AML-193 (cell line): ENCODE measurements at places on chromosomes 12 and 14.

DNA sequence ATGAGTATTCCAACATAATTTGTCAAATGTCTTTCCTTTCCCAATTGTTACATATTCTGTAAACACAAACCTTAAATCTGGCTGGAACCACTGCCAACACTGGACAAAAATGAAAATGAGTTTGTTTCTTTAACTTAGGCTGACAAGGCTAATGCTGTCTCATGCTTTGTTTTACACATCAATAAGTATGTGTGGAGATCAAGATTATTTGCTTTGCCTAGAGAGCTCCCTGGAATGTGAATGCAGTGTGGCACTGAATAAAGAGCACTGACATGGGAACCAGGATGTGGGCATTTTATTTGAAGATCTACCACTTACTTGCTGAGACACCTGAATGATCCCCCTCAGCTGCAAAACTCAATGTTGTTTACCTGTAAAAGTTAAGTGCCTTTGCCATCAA is 61.7 kb downstream of the RALGAPA1 start:
- DNase-seq: no peak

DNA sequence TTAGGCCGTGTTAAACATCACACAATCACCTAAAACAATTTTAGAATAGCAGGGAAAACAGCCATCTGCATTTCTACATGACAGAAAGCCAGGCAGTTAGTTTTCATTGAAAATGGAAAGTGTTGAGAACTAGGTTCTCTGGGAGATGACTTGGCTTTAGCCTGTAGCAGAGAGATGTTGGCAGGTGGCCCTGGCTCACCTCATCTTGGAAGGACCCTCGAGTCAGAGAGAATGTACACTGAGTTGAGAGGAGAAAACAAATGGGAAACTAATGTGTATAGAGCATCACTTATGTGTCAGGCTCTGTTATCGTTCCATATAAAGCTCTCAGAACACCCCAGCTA is 51.9 kb downstream of the SUSD6 start:
- no peak for DNase-seq

- DNase-seq: no peak
Measured at GRCh38 chr12:75837700-75838099, 193.9 kb downstream of the PHLDA1 start.

DNA sequence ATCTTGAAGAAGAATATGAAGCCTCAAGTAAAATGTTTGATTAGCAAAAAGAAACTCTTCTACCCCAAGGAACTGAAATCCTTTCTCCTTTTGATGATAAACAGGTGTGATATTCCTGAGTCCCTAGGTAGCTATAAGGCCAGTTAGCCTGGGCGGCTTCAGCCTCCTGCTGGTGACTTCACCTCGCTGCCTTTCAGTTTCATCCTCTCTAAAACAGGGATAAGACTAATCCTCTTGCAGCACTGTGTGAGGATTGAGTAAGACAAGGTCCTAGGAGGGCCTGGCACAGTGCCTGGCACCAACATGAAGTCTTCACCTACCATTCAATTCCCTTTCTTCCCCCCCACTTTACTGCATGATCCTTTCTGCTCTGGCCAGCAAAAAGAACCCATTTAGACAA is 42.1 kb downstream of the CIT start:
- no peak for DNase-seq

DNA sequence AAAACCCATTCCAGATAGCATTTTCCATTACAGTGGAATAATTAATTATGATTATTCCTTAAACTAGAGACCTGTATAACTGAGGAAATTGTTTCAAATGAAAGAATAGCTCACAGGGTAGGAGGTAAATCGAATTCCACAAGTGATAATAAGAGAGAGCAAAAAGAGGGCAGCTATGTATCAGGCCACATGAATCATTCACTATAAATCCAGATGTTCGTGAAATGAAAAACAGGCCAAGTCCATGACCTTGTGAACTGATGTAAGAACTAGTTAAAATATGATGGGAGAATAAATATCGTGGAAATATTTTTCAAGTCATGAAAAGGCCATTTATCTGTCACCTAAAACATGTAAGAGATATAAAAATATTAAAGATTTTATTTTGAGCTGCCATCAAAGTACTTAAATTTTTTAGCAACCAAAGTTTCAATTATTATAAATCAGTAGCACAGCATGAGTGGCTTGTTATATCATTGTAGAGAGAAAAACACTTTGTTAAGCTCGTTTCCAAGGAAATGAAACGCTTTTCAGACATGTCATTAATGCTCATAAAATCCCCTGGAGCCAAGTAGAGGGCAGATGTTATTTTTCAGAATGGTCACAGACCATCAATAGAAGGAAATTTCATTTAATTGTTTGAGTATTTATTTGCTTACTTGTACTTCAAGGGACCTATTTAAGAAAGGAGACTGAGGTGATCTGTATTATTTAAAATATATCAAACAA is 120.6 kb upstream of the CDKN3 start:
- DNase-seq: no peak

- DNase-seq: no peak
Measured at GRCh38 chr14:56803816-56804535, 6.3 kb downstream of the OTX2 start.

DNA sequence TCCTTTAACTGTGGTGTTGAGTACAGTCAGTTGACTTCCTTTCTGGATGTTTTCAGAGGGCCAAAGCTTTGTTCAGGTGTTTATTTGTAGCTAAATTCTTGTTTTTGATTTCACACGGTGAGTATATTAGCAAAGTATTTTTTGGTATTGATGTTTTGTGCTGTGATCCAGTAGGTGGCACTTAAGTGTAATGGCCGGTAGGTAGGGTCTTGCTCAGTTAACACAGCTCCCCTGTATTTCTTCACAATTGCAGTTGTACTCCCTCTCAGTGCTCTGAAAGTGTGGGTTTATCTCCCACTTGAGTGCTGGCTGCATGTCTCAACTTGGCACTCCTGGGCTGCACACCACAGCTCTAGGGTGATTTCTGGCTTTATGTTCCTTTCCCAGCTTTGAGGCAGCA is 339.5 kb downstream of the AEBP2 start:
- no peak for DNase-seq

GRCh38 chr12:13278249-13278787 is 81.8 kb downstream of the EMP1 start:
- DNase-seq: no peak

GRCh38 chr12:18811273-18811672 is 73.4 kb downstream of the CAPZA3 start:
- DNase-seq: peak; percentile 15

DNA sequence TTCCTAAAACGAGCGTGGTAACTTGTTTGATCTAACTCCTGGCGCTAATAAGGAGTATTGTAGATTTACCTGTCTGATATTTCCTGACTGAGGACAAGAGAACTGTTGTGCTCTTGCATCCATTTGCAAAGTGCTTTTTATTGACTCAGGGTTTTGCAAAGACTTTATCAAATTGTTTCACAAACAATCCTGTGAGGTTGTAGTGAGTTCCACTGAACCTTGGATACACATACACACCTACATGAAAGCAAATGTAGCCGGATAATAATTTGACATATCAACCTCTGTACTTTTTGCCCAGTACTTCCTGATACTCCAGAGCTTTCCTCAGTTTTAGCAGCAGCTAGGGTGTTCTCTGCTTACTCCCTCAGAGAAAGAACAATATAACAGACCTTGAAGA is 6.7 kb upstream of the PTGER2 start:
- DNase-seq: no peak

DNA sequence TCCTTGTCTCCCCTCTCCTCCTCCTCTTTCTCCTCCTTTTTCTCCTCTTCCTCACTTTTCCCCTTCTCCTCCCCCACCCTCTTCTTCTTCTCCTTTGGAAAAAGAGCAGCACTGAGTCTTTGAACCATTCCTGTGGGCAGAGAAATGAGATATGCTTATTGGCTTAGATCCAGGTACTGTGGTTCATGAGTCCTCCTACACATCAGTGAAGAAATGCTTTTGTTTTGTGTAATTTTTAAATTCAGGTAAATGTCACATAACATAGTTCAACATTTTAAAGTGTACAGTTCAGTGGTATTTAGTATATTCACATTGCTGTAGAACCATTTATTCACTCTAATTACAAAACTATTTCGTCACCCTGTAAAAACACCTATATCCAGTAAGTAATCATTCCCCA is 402.1 kb downstream of the AACS start:
- DNase-seq: no peak

DNA sequence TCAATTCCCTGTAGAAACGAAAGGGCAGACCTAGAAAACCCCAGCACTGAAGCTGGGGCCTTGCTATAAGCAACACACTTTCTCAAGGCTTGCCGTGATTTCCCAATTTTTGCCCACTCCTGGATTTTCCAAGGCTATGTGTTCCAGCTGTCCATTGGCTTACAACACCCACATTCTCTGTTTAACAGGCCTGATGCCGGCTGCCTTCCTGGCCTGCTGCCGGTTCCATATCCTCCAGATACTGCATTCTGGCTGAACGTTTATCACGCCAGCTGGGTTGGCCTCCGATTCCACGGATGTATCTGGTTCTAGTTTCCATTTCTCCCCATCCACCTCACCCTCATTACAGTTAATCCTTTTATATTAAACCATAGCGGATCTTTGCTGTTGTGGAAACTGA is 2.0 kb upstream of the PCNX1 start:
- DNase-seq: no peak

DNA sequence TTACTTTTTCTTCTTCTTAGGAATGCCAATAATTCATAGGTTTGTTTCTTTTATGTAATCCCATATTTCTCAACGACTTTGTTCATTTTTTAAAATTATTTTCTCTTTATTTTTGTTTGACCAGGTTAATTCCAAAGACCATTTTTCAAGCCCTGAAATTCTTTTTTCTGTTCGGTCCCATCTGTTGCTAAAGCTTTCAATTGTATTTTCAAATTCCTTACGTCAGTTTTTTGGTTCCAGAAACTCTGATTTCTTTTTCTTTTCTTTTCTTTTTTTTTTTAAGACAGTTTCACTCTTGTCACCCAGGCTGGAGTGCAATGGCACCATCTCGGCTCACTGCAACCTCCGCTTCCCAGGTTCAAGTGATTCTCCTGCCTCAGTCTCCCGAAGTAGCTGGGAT is 27.6 kb downstream of the RAB3IP start:
- no peak for DNase-seq
